ENCODE measurements at places on chromosomes 3 and 15.
A peak's percentile ranks its signal among the peaks of the same experiment; 100 is the strongest.

- no peak for DNase-seq
Measured at GRCh38 chr3:128495435-128495970, 2.5 kb upstream of the GATA2 start.

GRCh38 chr3:118425272-118425837 lies 609.3 kb downstream of the IGSF11 start:
- DNase-seq: no peak

- no peak for DNase-seq
Measured at GRCh38 chr3:53144862-53145712, 14.9 kb upstream of the RFT1 start.

GRCh38 chr3:81886081-81886480 lies 124.6 kb upstream of the GBE1 start:
- peak; percentile 20 for DNase-seq

DNA sequence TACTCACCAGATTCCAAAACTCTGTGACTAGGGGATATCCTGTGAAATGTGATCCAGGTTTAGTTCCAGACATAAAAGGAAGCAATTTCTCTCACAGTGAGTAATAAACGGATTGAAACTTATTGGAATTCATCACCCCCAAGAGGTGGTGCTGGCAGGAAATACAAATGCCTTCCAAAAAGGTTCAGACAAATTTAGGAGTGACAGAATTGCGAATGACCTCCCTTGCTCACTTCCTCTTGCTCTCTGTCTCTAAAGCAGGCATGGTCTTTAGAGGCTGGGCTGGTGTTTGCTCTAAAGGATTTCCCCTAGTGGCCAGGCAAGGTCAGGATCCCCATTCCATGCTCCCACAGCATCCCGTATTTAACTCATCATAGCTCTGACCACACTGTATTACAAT lies 449.4 kb upstream of the PPP2R3A start:
- DNase-seq: peak; percentile 25

All from GM03348 (cell line).